ENCODE measurements at places on chromosomes 4 and X.
A peak's percentile ranks its signal among the peaks of the same experiment; 100 is the strongest.

DNA sequence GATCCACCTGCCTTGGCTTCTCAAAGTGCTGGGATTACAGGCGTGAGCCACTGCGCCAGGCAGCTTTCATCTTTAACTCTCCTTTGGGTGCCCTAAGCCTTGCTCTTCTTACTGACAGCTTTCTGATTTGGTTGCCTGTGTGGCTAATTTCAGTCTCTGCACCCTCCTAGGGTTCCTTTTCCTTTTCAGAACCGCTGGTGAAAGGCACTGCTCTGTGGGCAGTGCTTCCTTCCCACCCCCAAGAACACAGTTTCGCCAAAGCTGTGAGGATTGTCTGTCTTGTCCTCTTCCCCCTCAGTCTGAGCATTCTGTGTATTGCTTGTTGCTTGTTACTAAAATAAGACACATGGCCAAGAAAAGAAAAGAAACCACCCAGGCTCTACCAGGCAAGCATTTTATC is 101.4 kb upstream of the FRMPD3 start:
- no peak for DNase-seq

- DNase-seq, result peak; percentile 31
These were observed 36.7 kb downstream of the PSAPL1 start for GRCh38 chr4:7398104-7398423.

DNA sequence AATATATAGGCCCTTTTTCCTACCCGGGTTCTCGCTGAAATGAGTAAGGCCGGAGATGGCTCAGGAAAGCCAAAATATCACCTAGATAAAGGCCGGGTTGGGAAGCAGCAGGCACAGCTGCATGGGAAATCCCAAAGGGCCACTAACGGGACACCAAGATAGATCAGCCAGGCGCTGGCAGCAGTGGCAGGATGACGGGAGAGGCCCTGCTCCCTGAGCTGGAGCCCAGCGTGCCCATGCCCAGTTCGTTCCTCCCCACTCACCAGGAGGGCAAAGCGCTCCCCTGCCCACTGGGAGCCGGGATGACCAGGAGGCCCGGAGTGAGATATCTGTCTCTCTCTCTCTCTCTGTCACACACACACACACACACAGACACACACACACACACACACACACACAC is 109.8 kb downstream of the DCTD start:
- DNase-seq, result no peak

DNA sequence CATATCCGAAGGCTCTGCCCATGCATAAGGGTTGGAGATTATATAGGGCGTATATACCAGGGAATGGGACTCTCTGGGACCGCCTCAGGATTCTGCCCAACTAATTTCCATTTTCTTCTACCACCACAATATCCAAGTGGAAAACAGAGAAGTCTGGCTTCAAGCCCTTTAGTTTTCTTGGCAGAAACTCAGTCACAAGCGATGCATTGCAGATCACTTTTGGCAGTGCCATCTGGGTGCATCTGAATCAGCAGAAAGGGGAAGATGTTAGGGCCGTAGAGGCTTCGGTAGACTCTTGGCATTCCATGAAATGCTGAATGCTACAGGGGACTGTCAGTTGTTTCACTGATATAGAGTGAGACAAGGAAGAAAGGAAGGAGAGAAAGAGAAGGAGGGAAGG is 94.1 kb upstream of the FAM9B start:
- no peak for DNase-seq

DNA sequence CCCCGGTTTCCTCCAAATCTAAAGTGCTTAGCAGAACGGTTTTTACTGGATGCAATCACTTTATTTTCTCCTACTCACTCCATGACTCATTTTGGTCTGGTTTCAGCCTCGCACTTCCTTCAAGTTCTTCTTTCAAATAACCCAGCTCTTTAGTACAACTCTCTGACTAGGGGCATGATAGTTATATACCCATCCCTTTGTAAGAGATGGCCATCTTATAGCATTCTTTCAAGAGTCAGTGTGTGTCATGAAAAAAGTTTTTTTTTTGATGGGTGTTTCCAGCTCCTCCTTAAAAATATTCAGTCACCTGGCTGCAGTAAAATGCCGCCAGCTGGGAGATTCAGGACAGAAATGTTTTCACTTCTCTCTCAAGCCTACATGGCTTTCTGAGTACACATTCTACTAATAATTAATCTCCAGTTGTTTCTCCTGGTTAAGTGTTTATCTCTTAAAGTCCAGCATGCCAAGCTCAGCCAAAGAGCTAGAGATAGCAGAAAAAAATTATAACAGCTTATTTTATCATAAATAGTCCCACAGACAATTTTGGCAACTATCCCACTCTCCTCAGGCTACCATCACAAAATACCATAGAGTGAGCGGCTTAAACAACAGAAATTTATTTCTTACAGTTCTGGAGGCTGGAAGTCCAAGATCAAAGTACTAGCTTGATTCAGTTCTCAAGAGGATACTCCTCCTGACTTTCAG is 139.3 kb downstream of the GASK1B start:
- DNase-seq, result no peak

DNA sequence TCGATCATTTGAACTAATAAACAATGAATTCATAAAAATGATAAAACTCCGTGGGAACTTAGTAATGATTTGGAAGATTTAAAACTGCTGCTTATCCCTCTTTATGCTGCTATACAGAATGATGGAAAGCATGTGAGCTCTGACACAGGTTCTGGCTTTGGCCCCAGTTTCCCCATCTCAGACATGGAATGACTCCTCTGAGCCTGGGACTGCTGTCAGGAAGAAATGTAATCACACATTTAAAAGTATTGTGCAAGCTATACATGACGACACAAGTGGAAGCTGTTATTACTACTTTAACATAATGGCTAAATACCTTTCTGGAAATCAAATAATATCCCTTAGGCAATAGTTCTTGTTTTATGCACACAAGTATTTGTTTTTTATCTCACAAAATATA is 161.7 kb downstream of the DCHS2 start:
- no peak for DNase-seq

DNA sequence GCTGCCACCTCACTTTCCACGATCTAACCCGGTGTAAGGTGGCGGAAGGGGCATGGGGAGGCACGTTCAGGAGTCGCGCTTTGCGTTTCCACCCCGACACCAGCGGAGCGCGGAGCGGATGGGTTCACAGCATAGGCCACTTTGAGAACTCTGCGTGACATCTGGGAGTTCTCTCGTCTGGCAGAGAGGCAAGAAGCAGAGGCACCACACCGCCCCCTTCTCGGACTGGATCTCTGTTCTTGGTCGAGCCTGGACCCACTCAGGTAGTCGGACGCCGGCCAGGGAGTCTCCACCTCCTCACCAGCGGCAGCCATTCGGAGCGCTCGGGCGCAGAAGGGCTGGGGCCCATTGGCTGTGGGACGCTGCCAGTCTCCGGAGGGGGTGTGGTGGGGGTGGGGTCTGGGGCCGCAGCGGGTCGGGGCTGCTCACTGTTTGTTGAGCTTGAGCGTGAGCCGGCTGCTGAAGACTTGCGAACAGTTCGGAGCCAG is at the start of gene DACH2:
Gene DACH2 (plus strand): TSS at position 428 of the 488 bp plus-strand sequence.
- DNase-seq, result peak; percentile 74

GRCh38 chrX:18146954-18147353 is 73.7 kb downstream of the BEND2 start:
- DNase-seq, result no peak

DNA sequence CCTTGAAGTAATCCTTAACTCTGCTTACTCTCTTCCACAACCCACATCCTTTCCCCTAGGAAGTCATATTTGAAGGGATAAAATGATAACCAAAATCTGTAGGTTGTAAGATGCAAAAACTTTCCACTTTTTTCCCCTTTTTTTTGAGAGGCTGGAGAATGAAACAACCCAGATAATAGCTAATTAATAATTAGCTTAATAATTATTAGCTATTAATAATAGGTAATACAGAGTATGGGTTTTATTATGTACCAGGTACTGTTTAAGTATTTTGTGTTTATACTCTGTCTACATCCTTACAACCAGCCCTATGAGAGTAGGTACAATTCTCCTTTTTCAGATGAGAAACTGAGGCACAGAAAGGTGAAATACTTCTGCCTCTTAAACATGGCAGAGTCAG is 9.4 kb downstream of the GPR119 start:
- DNase-seq, result no peak

DNA sequence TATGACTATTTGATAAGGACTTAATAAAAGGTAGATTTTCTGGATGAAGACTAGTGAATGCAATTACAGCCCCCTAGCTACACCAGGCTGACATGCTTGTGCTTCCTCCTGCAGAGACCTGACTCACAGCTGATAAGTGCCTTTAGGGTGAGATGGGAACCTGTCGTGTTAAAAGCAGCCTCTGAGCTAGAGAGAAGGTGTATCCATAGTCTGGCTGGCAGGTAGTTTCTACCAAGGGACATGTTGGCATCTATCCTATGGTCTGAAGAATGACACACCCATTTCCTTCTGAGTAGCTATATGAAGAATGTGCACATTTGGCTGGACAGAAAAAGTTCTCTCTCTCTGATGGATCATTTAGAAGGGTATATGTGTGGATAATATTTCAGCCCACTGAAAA is 64.1 kb downstream of the PARM1 start:
- DNase-seq, result no peak

GRCh38 chrX:118254611-118255010 is 91.3 kb upstream of the WDR44 start:
- DNase-seq, result no peak

DNA sequence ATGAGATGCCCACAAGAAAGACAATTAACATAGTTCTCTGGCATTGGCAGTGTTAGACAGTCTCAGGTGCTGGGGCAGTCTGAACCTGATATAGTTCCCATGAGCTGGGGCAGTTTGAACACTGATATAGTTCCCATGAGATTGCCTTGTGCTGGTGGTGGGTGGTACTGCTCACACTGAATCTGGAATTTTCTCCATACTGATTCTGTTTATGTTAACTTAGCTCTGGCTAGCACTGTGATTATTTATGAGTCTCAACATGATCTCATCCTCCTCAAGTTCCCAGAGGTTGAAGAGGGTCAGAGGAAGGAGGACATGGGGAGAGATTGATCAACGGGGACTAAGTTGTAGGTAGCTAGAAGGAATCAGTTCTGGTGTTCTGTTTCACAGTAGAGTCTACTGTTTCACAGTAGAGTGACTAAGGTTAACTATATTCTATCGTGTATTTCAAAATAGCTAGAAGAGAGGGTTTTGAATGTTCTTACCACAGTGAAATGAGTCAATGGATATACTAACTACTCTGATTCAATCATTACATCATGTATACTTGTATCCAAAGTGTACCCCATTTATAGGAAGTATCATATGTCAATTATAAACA is 379.9 kb downstream of the ADAM29 start:
- no peak for DNase-seq

GRCh38 chr4:154503598-154503997 is 12.0 kb upstream of the DCHS2 start:
- DNase-seq, result no peak

GRCh38 chrX:63739885-63740284 is 45.1 kb downstream of the ARHGEF9 start:
- DNase-seq, result no peak

GRCh38 chr4:140654495-140654814 is 85.7 kb upstream of the UCP1 start:
- no peak for DNase-seq

DNA sequence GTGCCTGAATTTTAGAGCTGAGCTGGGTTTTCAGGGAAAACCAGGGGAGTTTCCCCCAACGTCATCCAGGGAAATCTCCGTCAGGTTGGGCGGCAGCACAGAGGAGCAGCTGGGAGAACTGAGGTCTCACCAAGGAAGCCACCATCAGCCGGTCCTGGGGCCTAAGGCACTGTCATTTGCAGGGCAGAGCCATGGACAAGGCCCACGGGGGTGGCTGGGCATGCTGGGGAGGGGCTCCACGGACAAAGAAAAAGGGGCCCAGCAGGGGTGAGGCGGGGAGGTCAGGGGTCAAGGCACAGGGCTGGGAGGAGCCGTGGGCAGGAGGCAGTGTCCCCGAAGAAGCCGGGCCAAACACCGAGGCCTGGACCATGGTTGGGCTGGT is 109.8 kb downstream of the HMX1 start:
- peak; percentile 52 for DNase-seq

DNA sequence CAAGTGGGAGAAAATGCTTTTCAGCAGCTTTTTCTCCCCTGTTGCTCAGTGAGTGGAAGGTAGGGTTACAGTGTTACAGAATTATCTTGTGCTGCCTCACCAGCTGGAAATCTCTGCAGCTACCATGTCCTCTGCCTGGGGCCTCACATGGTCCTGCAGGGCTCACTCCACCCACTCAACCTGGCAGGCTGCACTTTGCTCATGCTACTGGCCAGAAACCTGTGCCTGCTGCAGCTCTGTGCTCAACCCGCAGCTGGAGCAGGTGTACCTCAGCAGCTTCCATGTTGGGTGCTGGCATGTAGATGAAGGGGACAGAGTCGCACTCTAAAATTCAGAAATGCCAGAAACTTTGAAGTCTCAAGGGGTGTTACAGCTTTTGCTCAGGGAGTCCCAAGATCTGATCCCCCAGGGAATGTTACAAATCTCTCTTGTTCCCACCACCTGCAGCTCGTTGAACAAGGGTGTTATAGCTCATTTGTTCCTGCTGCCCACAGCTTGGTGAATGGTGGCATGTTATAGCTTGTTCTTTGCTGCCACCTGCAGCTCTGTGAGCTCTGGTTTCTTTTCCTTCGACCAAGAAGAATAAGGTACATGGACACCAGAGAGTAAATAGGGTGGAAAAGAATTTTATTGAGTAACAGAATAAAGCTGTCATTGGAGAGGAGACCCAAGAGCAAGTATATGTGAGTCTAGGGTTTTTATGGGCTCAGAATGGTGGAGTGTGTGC is 845.8 kb downstream of the TECRL start:
- DNase-seq, result no peak

DNA sequence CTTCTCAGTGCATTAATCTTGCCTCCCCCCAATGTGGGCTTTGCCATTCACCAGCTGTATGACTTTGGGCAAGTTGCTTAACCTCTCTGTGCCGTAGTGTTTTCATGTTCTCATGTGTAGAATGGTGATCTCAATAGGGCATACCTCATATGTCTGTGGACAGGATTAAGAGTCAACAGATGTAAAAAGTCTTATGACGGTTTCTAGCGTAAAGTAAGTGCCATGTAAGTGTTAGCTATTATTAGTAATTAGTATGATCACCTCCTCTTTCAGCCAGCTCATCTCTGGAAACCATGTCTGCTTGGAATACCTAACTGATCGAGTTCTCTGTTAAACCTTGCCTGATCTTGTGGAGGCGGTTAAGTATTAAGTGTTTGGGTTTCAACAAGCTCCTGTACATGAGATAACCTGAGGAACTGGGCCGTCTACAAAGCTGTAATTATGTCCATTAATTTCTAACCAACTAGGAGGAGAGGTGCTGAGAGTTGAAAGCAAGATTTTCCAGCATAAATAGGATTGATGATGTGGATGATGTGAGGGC is 66.3 kb downstream of the TSC22D3 start:
- DNase-seq, result no peak

- DNase-seq, result no peak
These were observed 32.8 kb downstream of the CLDN22 start for GRCh38 chr4:183287309-183287659.

DNA sequence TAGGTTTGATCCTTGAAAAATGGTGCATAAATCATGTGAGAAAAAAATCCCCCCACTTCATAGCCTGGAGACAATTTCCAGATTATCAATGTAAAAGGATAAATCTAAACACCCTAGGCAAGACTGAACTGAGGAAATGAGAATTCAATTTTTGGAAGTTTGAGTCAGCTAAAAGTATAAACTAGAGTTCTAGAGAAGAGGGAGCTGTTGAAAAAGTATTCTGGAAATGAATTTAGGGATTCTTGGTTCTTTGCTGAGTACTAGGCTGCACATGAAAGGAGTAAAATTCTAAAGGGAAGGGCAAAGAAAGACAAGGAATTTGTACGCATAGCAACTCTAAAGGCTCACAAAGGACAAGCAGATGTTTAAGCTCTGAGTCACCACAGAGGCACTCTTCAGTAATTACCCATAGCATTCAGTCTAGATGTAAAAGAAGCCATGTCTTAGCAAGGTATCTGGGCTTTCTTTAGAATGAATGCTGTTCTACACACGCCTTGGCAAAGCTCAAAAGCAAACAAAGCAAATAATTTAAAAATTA is 896.5 kb downstream of the PDHA2 start:
- no peak for DNase-seq
